M059J (cell line): ENCODE measurements at places on chromosomes 1 and 21. TPM values are rescaled to one million over a fixed set of nuclear protein-coding genes. Genes with fewer than 3 reads are reported as not detected.

MROH7 gene
- not detected in 2 replicates for total RNA-seq

FCER1G gene
- total RNA-seq, result not detected in 2 replicates

CFAP107 gene
- total RNA-seq, result not detected in 2 replicates

KLF17 gene
- 0.37 and 0.64 TPM in 2 replicates for total RNA-seq

CASQ2 gene
- not detected in 2 replicates for total RNA-seq

NTMT2 gene
- not detected in 2 replicates for total RNA-seq

FAM72C gene
- 4.3 and 5.2 TPM in 2 replicates for total RNA-seq

KRTAP11-1 gene
- total RNA-seq, result not detected in 2 replicates

TMPRSS3 gene
- total RNA-seq, result 0.27 TPM in 1 of 2 replicates, not detected in the other

LBR gene
- total RNA-seq, result 40.7 and 57.1 TPM in 2 replicates

YRDC gene
- 32.8 and 36.3 TPM in 2 replicates for total RNA-seq

GPX7 gene
- total RNA-seq, result 7.7 and 8.7 TPM in 2 replicates

PLPPR5 gene
- not detected in 2 replicates for total RNA-seq

GRCh38 chr1:92989253-92989652 is 28.0 kb upstream of the DIPK1A start:
- peak; percentile 33 for DNase-seq

DNA sequence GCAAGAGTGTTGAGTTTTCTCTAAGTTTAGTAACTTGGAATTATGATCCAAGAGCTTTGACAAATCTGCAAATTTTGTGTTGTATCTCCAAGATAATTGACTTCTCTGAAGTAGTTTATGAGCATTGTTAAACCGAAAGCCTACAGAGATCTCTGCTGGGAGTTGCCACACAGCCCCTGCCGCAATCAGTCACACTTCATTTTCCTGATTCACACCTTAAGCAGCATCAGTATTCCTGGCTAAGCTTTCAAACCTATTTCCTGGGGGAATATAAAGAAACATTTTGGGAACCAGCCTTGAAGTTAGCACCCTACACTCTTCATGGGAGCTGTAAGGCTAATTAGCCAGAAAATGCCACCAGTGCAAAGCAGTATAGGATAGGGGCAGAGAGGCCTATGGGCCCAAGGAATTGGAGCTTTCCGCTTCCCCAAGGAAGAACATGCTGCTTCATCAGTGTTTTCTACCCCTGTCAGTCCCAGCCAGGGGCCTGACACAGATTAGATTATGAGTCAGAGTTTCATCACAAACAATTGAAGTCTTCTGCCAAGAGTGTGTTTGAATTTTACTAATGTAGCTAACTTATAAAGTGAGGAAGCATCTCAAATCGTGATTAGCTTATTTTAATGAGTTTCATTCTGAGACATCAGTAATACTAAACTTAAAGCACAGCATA is 23.2 kb upstream of the CACYBP start:
- DNase-seq, result peak; percentile 71

DNA sequence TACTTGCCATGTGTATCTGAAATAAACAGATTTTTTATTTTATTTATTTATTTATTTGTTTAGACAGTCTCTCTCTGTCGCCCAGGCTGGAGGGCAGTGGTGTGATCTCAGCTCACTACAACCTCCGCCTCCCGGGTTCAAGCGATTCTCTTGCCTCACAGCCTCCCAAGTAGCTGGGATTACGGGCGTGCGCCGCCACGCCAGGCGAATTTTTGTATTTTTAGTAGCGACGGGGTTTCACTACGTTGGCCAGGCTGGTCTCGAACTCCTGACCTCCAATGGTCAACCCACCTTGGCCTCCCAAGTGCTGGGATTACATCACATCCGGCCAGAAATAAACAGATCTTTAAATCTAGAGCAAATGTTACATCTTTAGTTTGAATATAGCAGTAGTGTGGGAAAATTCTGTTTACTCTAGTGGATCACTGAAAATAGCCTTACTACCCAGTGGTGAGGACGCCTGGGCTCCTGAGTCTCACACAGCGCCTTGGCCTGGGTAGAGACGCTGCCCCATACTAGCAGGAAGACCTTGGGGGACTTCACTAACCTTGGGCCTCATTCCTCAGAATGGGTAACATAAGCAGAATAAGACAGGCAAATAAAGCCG is 709 bp downstream of the GART start:
- DNase-seq, result peak; percentile 21

DNA sequence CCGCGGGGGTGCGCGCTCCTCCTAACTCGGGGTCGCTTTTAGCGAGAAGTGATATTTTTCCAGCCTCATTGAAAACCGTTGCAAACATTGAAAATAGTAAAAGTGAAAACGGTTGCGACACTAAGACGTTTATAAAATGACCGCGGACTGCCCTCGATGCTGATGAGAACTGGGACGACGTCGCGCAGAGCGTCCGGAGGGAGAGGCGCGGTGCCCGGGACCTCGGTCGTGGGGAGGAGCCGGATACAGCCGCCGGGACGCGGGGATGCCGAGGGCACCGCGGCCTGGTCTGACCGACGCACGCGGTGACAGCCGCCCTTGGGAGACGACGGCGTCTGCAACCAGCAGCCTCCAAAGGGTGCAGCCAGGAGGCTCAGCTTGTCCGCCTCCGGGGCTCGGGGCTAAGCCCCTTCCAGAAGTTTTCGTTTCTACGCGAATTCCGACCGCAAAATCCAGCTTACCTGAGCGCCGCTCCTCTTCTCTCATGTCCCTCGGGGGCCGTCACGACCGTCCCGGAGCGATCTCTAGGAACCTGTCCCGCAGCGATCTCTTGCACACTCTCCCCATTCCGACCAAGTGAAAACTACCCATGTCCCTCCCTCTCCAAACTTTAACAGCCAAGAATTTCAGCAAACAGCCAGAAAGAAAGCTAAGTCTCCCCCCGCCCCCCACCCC is 144.4 kb upstream of the ETS2 start:
- DNase-seq, result no peak

DNA sequence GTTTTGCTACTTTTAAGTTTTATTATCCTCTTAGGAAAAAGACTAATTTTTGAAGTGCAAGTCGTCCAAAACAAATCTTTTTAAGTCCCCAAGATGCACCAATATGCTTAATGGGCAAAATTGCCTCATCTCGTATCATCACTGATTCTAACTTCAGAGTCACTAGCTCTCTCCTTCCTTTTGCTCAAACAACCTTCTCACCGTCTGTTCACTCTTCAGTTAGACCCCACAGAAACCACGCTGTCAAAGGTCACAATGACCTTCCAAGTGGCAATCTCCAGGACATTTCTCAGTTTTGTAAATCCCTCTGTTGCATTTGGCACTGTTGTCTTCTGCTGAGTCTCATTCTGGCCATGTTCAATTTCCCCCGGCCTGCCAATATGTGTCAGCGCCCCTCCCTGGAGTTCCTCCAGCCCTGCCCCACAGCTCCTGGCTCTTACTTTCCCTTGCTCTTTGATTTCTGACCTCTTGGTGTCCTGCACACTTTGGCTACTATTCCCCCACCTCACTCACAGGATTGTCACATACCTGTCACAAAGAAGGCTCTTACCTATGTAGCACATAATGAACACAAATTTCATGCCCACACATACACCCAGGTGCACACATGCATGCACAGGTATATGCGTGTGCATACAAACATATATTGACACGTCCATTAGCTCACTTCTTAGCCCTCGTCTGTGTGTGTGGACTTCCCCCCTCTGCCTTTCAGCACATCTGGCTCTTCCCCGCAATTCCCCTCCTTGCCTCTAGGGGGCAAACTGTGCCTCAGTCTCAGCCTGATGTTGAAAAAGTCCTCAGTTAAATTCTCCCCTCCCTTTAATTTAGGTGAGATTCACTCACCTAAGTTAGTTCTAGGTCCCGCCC is 354.0 kb upstream of the DUSP10 start:
- DNase-seq, result no peak

DNA sequence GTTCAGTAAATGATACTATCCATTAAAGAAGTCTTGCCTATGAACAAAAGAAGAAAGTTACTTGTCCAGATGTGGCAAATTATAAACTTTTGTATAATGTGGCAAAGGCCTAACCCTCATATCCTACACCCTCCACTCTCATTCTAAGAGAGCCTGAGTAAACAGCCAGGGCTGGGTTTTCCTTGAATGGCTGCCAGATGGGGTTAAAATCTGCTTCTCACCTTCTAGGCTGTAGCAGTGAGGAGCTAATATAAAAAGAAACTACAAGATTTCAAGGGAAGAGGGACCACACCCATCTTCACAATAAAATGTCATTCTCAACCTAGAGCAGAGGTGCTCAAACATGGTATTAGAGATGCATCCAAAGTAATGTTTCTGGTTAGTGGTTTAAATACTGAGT is 8.9 kb downstream of the RABIF start:
- no peak for DNase-seq

DNA sequence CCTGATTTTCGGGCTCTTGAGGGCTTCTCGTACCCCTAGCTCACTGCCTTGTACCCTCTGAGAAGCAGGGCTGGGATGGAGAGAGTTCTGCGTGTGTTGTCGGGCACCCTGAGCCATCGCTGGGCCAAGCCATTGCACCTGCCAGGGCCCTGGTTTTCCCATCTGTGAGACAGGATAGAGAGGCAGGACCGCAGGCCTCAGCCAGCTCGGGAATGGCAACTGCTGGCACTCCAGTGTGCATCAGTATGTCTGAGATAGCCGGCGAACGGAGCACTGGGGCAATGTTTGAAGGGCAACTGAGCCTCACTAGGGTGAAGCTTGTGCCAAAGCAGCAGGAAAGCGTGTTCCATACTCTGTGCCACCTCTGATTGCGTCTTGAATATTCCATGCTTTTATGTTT is 66.9 kb downstream of the TENT5C start:
- no peak for DNase-seq

- no peak for DNase-seq
Measured at GRCh38 chr21:38376693-38377092, 119.9 kb downstream of the KCNJ15 start.

- peak; percentile 46 for DNase-seq
Measured at GRCh38 chr21:40049031-40049930, 182.0 kb downstream of the PCP4 start.

GRCh38 chr21:35974775-35975174 is 85.6 kb downstream of the SETD4 start:
- no peak for DNase-seq

GRCh38 chr1:19493547-19493946 is 8.2 kb upstream of the CAPZB start:
- DNase-seq, result no peak

GRCh38 chr1:64368344-64368743 is 101.6 kb upstream of the CACHD1 start:
- DNase-seq, result no peak

DNA sequence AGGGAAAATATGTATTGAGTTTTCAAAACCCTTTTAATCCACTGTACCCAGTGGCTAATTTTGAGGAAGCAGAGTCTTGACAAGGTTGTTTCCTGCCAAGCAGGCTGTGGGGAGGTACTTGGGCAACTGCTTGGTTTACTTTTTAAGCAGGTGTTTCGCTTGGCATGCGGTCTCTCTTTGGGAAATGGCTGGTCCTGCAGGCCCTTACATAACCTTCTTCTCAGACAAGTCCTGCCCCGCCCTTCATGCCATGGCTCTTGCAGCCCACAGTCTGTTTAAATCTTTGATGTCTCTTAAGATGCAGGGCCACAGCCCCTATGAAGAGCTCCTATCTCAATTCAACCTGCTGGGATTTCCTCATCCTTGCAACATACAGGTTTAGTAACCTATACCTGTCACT is 36.0 kb upstream of the ABCD3 start:
- DNase-seq, result no peak

- DNase-seq, result peak; percentile 1
Measured at GRCh38 chr21:23853796-23854379, 1753.4 kb downstream of the MRPL39 start.

GRCh38 chr1:205077934-205078311 is 6.3 kb downstream of the TMEM81 start:
- no peak for DNase-seq
